Stimulated activated CD4-positive, alpha-beta T cell treated with anti-CD3 and anti-CD28 coated beads, Interleukin-15, amount 100 ng/mL, for 1 hour (primary cell): ENCODE measurements at places on chromosomes 13 and 19.

DNA sequence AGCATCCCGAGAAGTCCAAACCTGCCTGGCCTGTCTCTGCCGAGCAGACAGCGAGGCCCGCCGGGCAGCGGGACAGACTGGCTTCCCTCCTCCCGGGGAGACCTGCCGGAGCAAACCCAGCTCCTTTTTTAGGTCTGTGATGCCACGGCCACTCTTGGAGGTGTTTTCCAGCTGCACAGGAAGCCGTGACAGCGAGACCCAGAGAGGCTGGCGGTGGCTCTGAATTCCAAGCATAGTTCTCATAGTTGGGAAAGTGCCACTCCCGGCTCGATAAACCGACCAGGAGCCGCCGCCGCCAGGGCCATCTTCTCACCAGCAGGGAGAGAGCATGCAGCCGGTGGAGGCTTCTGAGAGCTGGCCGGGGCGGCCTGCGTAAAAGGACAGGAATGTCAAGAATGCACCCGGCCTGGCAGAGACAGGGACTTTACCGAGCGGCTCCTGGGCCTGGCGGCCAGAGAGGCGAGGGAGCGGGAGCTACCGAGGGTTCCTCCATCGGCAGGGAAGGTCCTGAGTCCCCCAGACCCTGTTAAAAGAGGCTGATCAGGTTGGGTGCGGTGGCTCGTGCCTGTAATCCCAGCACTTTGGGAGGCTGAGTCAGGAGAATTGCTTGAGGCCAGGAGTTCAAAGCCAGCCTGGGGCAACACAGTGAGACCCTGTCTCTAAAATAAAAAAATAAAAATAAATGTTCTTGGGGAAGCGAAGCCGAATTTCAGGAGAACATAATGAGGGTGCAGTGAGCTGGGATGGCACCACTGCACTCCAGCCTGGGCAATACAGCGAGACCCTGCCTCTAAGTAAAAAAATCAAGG lies 64.9 kb downstream of the GADD45B start:
- no peak for DNase-seq

- DNase-seq = no peak
These were observed 8.1 kb downstream of the SELENOW start for GRCh38 chr19:47786566-47786965.

DNA sequence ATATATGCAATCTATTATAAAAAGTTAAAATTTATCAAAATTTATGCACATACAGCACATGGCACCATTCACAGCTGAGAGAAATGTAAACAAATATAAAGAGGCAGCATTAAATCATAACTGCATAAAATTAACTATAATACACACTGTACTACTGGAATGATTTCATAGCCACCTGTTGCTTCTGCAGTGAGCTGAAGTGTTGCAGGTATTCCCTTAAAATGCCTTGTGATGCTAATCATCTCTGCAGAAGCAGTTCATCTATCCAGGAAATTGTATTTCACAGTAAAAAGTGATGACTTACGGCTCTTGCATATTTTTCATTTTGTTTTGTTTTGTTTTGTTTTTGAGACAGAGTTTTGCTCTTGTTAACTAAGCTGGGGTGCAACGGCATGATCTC lies 82.1 kb downstream of the STOML3 start:
- DNase-seq = no peak

- no peak for DNase-seq
These were observed 196.8 kb downstream of the PDS5B start for GRCh38 chr13:32783067-32783466.
